ENCODE measurements at places on chromosomes 2 and 18.

- DNase-seq, result no peak
These were observed 44.7 kb downstream of the ITSN2 start for GRCh38 chr2:24315669-24316068.

DNA sequence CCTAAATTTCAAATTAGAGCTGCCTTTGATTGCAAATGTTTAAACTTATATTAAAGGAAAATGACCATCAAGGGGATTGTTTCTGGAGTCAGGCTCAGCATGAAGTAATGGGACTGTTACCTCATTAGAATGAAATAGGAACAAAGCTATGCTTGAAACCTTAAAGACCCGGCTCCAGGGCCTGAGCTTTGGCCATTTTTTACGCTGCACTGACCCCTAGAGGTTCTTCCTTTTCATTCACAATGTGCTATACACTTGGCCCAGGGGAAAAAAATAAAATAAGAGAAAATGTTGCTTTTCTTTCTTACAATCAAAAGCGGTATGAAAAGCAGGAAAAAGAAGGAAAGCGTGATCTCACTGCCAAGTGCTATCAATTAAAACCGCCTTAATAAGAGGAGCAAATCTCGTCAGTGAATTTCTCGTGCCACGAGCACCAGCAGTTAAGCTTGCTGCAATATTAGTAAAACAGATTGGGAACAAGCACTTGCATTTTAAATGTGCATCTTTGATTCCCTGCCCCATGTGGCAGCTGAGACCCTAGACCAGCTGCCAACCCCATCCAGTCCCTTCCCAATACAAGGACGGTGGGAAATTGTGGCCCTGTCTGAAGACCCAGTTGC is 96.6 kb downstream of the MBD2 start:
- DNase-seq, result no peak

DNA sequence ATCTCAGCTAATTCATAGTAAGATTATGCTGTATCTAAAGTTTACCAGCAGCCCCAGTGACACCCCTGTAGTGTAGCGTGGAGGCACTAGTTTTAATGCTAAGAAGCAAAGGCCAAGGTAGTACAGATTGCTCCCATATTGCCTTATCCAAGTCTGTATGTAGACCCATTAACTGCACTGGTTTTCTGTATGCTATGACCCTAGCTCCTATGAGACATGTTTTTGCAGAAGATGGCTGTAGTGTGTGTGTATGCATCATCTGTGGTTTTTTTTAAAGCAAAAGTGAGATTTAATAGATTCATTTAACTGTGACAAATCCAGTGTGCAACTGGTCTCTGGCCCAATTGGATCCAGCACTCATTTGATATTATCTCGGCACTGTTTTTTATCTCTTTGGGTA is 86.5 kb downstream of the HAUS1 start:
- no peak for DNase-seq

GRCh38 chr2:207142461-207142860 is 23.3 kb downstream of the KLF7 start:
- DNase-seq, result no peak

DNA sequence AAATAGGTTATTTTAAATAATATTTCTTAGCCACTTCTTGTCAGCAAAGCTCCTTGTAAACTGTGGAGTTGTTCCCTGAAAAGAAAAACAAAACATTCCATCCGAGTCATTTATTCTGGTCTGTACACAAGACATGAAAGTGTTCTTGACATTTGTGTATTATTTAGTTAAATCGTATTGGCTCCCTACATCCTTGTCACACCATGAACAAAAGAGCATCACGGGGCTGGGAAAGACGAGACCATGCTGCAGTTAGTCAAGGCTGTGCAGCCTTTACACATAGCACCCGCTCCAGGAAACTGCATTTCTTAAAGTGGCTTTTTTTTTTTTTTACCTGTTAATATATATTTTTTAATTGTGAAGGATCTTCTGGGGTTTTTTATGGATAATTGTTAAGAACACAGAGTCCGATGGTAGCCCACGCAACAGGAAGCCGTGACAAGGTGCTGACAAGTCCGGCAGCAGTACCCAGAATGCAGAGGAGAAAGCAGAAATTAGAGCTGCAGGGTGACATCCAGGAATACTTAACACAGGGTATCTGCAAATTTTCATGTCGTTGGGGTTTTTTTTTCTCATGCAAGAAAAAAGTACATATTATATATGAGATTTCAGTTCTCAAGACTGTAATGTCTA is 588.4 kb downstream of the ARHGAP15 start:
- DNase-seq, result no peak

GRCh38 chr18:49277395-49278036 is 182.9 kb downstream of the DYM start:
- no peak for DNase-seq

DNA sequence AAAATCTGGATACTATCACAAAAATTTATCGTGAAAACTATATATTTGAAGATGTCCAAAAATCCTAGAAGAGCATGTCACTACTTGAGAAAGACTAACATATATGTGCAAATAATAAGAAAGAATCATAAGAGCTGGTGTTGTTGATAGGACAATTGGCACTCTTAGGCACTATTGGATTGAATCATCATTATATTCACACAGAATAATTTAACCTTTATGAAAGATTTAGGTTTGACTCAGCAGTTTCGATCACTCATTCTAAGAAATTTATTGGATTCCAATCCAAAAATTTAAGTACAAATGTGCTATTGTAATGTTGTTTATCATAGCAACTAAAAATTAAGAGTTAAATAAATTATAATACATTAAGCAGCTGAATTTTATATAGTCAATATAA is 503.6 kb downstream of the SPAG16 start:
- DNase-seq, result no peak

DNA sequence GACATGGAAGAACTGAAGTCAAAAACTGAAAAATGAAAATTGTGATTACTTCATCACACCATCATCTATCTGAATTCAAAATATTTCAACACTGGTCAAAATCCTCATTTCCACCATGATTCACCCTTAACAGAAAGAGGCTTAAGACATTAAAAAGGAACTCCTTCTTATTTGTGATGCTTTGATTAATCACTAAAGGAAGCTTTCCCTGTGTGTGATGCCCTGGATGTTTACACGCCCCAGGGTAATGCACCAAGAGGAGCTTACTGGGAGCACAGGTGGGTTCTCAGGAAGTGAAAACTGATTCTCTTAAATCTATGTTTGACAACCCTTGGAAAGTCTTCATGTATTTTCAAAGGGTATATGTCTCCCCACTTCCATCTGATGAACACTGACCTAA is 11.5 kb downstream of the GRB14 start:
- DNase-seq, result no peak

GRCh38 chr2:217383620-217384019 is 523.8 kb upstream of the TNP1 start:
- no peak for DNase-seq

DNA sequence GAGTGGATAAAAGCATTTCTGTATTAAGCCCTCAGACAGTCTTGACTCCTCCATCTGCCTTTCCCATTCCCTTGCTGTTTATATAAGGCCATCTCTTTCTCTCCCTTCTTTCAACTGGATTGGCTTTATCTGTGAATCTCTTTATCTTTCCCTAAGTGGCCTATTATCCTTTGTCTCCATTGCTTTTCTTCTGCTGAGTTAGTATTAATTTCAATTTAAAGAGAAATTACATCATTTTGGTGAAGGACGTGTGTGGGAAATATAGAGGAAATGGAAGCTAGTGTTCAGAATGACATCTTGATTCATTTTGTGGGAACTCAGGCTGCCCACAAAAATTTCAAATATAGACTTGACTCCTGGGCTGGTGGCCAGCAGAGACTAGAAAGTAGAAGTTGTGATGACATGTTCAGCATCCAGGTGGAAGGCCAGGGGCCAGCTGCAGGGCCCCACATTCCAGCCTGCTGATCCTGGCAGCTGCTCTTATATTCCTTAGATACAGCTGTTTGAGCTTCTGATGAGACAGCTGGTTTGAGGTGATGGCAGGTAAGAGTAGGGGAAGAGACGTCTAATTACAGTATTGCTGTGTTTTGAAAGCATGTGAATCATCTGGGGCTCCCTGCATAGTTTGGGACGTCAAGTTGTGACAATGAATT is 52.3 kb downstream of the DIS3L2 start:
- DNase-seq, result no peak

All from activated CD8-positive, alpha-beta memory T cell treated with anti-CD3 and anti-CD28 coated beads for 48 hours (primary cell).